ENCODE measurements at places on chromosomes 5 and 9.

GRCh38 chr9:126926364-126926763 is 11.8 kb downstream of the RALGPS1 start:
- no peak for DNase-seq

GRCh38 chr5:15243301-15244020 is 256.5 kb upstream of the FBXL7 start:
- DNase-seq: no peak

GRCh38 chr9:19294219-19294618 is 63.7 kb downstream of the DENND4C start:
- no peak for DNase-seq

DNA sequence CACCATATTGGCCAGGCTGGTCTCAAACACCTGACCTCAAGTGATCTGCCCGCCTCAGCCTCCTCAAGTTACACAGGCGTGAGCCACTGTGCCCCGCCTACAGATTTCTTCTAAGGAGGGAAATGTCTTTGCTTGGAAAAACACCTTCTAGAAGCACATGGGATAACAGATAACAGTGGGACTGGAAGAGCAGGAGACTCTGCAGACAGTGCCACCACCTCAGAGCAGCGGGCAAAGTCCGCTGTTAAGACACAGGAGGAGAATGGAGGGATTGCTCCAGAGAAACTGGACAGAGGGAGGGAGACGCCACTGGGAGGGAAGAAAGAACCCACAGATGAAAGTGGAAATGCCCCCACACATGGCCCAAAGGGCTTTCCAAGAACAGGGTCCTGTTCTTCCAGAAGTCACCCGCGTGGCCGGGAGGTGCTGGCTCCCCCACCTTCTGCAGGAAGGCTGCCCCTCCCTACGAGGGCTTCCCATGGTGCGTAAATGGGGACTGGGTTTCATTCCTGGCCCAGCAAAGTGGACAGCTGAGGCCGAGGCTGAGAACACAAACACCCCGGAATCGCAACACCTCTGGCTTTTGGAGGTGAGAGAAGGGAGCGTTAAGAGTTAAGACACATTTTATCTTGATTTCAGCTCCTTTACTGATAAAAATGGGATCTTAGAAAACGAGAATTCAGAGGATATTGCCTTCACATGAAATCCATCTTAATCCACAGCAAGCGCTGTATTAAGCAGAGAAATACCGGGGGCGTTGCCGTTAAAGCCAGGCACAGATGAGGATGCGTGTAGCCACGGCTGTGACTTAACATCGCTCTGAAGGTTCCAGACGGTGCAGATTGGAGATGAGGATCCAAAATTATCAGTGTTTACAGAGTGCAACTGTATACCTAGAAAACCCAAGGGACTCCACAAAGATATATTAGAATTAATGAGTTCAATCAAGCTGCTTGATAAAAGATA is 11.2 kb downstream of the ADAMTS2 start:
- DNase-seq: no peak

DNA sequence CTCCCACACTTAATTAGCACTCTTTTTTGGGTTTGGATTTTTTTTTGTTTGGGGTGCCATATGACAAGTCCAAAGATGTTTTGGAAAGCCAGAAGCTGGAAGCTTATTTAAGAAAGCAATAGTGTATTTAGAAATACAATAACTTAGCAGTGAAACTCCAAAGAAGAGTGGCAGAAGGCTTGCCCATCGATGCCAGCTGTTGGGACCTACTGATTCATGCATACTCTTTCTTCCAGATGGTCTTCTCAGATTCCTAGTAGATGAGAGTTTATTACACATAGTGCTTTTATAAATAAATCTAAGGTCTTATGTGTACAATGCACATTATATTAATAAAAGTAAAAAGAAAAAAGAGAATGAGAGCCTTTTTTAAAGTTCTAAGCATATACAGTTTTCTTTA is 374.6 kb downstream of the OSTF1 start:
- no peak for DNase-seq

DNA sequence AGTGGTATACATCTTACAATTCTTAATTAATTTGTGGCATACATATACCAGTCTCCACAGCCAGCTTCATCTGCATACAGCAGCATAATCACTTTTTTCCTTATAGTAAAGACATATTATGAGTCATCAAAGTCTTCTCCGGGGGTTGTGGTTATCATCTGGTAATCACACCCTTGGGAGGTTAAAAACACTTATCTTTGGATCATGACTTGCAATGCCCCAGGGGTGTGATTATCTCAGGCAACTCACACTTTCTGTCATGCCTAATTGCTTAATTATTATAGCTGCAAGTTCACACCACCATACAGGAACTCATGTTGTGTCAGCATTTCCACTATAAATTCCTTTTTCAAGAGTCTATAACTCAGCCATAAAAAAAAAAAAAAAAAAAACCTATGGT is 218.4 kb downstream of the ANXA1 start:
- DNase-seq: peak; percentile 40

DNA sequence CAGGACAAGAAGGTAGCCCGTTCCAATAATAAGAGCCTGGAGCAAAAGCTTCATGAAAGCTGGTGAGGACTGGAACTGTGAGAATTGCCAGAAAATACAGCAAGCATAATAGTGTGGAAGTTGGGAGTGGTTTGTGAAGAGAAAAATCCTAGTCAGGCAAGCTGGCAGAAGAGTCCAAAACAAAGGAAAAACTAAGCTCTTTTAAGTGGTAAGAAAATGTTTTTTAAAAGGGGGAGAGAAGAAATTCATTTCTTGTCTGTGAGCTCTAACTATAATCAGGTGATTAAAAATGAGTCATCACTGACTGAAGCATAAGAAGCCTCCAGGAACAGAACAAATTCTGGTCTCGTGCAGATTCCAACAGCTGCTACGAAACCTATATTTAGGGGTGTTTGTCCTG is 102.6 kb downstream of the CAAP1 start:
- peak; percentile 59 for DNase-seq

- DNase-seq: no peak
Observed at GRCh38 chr9:107929443-107929842, 439.9 kb upstream of the KLF4 start.

GRCh38 chr5:80963966-80964481 is 3.9 kb downstream of the RASGRF2 start:
- DNase-seq: no peak

DNA sequence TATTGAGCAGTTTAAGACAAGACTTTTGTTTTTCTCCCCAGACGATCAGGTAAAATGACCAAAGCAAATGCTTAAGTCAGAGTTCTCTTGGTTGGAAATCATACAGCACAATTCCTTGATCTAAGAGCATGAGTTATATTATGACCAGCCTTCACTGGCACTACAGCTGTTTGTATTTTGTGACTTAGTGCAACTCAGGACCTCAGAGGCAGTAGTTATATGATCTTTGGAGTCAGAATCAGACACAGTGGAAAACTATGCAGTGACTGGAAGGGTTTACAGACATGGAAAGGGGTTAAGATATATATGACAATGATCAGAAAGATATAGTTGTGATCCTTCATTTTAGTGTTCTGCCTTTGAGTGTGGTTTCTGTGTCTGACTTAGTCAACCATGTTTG is 24.3 kb downstream of the RAD23B start:
- DNase-seq: no peak

DNA sequence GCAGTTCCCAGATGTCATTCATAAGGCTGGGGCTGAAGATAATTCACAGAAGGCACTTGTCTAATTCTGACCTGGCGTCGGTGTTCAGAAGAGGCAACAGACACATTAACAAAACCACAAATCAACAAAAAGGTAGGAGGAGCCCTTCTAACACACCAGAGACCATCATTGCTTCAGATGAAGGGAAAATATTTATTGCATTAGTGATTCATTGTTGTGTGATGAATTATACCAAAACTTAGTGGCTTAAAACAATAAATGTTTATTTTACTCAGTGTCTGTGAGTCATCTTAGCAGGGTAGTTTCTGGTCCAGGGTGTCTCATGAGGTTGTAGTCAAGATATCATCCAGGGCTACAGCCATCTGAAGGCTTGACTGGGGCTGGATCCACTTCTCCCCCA is 91.3 kb upstream of the KIF2A start:
- DNase-seq: no peak

DNA sequence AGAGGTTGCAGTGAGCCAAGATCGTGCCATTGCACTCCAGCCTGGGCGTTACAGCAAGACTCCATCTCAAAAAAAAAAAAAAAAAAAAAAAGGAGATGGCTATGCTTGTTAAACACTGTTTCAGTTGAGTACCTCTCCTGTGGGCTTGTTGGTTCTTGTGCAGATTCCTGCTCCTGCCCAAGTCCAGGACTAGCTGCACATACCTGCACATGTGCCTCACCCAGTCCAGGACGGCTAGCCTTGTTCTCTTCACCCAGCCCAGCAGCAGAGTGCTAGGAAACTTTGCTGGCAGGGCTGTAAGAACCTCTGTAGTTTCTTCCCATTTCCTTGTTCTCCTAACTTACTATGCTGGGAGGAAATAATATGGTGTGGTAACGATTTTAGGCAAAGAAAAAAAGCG is 234.1 kb upstream of the DMRT1 start:
- DNase-seq: no peak

- DNase-seq: no peak
Observed at GRCh38 chr9:76044266-76044819, 153.9 kb downstream of the PCSK5 start.

GRCh38 chr5:118963169-118963568 is 25.2 kb downstream of the DTWD2 start:
- no peak for DNase-seq
